Right lung (tissue), 10 donors: ENCODE measurements at places on chromosomes 11 and 22.

DNA sequence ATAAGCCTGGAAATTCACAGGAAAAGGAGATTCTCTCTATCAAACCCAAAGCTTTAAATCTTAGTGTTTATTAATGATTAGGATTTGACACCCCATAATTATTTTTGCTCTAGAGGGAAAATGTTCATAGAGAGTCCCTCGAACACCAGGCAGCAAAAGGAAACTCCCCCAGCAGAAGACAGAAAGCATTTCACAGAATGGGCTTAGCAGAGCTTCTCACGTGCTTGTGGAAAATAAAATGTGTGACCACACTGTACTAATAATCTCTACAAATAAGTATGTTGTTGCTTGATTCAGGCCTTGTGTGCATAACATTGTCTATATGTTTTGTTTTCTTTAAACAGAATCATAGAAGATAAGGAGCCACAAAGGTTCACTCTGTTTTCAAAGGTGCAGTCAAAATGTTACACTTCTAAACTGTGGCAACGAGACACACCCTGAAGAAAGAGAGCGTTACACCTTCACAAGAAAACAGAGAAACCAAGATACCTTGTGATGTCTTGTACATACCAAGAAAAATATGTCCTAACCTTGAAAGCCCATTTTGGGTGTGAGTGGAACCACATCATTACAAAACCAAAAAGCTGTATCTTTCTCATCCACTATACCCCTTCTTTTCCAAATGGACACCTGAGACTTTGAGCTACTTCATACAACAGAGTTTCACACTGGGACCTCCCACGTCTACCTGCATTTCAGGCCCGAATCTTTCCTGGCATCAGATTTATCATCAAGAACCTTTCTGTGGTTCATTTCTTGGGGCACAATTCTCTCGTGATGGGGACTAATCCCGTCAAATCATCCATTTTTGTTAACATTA, 282.5 kb downstream of the ETS1 start:
- DNase-seq, result no peak

DNA sequence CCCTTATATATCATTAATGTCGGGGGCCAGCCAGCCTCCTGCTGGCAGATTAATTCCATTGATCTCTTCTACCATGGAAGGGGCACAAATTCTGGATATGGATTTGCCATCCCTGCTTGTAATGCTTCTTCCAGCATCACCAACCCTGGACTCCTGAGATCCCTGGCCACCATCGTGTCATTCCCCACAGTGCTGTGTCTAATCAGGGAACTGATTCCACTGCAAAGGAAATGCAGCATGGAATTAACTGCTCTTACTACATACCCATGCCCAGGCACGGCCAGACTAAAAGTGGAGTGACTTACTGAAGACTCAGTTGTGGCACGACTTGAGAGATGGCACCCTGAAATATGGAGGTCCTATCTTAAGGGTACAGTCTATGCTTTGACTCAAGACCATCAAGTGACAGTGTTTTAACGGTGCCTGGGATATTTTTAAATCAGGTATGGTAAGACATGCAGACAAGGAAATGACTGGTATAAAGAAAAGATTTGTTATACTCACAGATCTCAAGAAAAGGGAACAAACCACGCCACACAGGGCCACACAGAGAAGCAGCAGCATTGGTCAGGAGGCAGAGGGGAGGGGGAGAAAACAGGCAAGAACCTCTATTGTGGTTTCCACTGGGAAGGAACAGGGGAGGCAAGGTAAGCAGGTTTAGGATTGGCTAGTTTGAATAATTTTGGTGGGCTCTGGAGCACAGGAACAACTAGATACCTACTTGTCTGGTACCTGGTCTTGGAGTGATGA, 65.1 kb downstream of the IGLL5 start:
- DNase-seq, result no peak

DNA sequence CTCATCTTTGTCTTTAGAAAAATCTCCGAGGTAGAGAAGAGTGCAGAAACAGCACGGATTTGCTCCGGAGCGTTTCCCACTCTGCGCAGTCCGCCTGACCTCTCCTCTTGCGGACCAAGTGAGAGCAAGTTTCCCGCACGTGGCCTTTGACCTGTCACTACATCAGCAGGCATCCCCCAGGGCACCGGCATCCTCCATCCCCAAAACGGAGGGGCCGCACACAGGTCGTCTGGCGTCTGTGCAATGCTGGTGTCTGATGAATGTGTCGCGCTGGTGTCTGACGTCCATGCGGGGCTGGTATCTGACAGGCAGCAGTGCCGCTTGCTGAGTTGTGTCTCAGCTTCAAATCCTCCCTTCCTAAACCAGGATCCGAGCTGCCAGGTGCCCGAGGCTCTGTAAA, 739 bp upstream of the MRGPRE start:
- DNase-seq, result no peak

GRCh38 chr22:38164551-38164918, 17.1 kb downstream of the PLA2G6 start:
- DNase-seq, result no peak

DNA sequence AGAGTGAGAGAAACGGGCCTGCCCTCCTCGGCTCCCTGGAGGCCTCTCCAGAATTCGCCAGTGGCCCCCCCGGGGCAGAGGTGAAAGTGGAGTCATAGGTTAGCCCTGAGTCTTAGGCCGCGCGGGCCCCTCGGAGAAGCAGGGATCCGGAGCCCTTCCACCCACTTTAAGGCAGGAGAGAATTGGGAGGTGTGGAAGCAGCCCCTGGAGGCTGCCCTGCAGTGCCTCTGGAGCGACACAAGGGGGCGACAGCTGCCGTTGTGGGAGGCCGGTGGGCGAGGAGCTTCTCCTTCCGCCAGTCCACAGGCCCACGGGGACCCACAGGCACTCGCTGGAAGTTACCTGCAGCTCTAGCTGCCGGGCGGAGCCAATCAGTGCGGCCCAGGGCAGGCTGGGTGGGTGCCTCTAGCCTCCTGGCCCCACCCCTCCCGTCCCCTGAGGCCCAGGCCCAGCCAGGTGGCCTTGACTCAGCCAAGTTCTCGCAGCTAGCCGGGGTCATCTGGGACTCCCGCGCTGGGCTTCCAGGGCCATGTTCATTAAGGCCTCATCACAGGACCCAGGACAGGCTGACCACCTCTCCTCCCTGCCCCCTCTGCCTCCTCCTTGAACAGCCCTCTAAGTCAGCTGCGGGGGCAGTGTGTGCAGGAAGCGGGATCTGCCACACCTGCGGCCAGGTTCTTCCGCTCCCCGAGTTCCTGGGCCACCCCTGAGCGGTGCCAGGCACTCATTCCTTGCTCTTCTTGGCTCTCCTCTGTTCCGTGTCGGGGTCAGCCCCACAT, 5.0 kb downstream of the DGKZ start:
- DNase-seq, result no peak

DNA sequence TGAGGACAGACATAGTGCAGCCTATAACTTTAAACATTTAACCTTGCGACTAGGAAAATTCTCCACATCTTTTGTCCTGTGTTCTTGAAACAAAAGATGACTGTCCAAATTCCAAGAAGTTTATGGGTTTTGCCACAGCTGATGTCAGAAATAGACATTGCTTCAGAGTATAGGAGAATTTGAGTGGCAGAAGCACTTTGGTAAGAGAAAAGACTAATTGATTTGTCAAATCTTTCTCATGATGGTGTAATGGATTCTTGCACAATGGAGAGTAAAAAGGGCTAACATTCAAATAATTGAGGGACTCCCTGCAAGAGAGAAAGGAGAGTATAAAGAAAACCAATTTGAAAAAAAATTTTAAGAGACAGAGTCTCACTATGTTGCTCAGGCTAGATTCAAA, 25.3 kb downstream of the C11orf58 start:
- DNase-seq, result no peak

- DNase-seq, result no peak
These were observed 8.7 kb upstream of the GSTP1 start for GRCh38 chr11:67574938-67575337.

DNA sequence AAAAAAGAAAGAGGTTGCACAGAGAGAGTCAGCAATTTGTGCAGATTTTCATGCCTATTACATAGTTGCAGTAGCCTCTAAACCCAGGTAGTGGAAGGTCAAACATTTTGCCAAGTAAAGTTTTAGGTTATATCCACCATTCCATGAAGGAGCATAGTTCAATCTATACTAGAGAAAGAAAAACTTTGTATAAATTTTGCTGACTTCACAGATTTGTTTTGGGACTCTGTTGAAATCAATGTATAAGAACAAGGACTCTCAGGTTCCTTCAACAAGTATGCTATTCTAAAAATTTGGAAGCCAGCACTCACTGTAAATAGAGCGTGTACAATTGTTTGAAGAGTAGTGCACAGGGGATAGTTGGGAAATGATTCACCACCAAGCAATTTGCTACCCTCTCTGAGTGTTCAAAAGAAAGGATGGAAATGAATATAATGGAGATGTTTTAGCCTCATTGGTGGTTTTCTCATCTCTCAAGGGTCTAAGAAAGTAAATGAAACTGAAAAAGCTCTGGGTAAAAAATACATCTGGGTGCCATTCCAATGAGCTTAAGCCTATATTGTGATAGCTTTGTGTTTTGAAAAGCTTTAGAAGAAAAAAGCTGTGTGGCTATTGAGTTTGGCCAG, 508.4 kb upstream of the LUZP2 start:
- no peak for DNase-seq

DNA sequence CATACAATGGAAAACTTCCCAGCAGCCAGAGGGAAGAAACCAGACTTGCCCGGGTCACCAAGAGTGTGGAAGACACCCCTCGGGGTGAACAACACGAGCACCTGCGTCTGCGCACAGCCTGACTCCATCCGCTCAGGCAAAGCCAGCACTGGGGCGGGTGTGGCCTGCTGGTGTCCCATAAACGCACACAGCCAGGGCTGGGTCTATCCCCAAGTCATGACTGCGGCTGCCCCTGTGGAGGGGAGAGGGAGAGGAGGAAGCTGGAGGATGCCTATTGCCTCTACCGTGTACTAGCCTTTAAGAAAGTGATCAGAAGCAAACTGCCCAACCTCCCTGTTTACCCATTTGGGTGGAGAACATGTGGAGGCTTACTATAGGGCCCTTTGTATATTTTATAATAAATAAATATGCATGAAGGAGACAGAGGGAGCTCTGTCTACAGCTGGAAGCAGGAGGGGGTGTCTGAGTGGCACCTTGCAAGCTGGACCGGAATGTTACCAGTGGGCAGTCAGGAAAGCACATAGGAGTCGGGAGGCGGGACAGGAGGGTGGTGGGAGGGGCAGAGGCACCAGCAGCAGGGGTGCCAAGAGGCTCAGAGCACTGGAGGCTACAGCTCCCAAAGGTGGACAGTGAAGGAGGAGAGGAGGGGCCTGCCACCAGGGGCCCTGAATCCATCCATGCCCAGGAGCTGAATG, 79.6 kb downstream of the PHF21B start:
- DNase-seq, result no peak
